ENCODE measurements at places on chromosomes 5 and 9.

DNA sequence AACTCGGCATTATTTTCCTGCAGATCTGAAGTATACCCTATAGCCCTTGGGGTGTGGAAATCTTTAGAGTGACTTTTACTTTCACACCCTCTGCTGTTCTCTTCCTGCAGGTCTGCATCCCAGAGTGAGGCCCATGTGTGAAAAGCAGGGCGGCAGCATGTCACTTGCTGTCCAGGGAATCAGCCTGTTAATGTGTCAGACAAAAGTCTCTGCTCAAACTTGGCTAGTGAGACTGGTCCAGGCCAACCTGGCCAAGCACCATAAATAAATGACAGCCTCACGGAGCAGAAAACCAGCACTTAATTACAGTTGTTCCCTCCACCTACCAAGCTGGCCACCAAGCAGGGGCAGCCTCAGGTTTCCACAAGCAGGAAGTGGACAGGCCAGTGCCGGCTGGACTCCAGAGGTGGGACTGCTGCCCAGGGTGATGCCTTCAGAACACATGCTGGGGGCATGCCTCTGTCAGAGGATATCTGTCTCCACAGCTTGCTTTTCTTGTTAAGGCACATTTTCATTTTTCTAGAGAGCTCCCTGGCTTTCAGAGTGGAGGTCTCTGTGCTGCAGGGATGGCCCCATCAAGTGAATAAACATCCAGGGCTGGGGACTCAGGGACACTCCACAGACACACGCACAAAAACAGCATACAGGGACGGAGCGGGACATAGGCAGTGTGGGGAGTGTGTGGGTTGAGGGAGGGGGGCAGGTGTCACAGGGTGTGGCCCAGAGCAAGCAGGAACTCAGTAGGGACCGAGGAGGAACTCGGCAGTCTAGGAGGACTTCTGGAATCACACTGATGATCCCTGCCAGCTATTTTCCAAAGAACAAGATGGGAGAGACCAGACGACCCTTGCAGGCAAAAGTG, 243.8 kb upstream of the IRX1 start:
- DNase-seq, result no peak

GRCh38 chr5:68627001-68627400, 411.4 kb downstream of the PIK3R1 start:
- DNase-seq, result no peak

DNA sequence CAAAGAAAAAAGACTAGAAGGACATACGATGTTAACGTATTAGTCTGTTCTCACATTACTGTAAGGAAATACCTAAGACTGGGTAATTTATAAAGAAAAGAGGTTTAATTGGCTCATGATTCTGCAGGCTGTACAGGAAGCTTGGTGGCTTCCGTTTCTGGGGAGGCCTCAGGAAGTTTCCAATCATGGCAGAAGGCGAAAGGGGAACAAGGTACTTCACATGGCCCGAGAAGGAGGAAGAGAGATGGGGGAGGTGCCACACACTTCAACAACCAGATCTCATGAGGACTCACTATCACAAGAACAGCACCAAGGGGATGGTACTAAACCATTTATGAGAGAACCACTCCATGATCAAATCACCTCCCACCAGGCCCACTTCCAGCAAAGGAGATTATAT, 110.1 kb downstream of the CARTPT start:
- no peak for DNase-seq

DNA sequence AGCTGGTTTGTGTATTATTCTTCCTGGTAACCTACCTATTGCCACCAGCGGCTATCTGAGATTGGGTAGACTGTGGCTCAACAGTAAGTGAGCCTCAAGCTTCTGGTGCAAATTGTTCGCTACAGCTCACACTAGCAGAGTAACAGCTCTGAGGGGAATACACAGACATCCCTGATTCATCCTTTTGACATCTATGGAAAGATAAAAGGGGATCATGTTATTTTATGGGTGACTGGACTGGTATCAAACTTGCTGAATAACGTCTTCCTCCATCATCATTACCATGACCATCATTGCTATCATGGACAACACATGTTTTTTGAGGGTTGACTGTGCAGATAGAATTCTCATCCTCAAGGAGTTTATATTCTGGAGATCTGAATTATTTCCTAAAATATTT, 129.6 kb downstream of the PIK3R1 start:
- no peak for DNase-seq

DNA sequence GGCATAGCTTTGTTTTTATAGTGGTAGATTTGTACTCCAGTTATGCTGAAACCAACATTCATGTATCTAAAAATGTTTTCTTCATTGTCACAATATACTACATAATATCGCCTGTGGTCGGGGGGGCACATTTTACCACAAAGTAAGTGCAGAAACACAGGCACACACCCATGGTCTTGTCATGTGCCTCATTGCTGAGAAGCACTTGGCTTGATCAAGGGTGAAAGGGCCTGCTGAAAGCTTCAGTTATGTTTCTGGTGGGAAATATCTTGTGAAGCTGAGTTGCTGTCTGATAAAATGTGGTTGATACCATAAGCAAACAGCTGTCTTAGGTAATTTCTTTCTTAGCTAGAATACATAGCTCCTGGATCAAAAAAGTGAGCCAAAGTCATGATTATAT, 393.1 kb downstream of the MAN2A1 start:
- DNase-seq, result no peak

DNA sequence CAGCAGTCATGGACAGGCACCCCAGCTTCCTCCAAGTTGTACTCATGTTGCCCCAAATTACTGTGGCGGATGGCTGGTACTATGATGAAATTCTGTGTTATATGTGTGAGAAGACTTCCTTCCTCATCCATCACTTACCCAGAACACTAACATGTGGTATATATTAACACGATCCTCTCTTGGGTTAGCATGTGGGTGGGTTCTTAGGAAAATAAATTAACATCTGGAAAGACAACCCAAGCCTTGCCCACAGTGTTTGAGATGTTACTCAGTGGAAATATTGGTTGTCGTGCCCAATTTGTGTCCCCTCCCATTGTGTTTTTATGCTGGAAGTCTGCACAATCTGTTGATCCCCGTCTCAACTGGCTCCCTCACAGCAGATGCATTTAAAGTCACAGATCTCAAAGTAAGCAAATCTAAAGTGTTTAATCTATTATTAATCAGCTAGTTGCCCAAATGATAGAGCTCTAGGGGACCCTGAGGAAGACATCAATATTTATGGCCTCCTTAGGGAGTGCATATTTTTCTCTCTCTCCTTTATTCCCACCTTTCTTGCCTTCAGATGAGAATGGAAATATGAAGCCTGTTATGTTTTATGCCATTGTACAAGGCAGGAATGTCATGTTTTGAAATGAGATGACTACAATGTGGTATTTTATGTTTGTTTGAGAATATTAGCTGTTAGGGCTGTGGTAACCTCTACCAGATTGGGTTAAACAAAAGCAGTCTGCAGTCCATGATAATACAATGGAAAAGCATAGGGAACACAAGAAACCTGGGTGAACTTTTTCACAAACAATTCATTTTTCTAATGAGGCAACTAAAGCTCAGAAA, 93.9 kb downstream of the GRIA1 start:
- no peak for DNase-seq

- peak; percentile 79 for DNase-seq
Observed at GRCh38 chr9:131676431-131676972, 63.4 kb downstream of the RAPGEF1 start.

DNA sequence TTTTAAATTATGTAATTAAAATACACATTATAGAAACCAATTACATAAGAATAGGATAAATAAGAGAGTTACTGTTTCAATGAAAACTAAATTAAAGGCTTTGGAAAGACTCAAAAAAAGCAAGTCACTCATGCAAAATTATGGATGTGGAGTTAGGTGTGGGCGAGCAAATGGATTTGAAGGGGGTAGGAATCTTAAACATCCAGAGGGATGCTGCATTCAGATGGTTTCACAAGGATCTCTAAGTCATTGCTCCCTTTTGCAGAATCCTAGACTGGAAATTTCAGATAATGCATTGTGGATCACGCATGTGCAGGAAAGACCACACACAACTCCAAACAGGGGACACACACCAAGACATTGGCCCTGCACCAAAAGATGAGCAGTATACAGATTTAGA, 57.5 kb downstream of the DRD1 start:
- DNase-seq, result peak; percentile 20

DNA sequence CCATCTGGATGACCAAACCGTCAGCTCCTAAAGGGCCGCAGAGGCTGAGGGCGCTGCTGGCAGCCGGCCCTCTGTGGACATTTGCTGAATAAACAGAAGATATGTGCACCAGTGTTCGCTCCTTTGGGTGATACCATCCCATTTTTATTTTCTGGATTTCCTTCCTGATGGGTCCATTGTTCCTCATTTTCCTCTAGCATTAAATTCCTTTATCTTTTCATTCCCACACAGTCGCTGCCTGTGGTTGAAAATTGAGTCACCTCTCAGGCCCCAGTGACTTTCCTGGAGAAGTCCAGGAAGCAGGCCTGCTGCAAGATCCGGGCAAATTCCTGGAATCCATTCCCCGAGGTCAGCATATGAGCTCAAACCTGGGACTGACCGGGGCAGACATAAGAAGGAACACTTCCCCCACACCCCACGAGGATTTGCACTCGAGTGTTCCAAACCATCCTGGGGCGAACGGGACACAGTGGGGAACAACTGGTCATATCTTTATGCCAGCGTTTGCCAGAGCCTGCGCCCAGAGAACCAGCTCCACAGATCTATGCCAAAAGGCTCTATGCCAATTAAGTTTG, 86.7 kb upstream of the PCA3 start:
- no peak for DNase-seq

DNA sequence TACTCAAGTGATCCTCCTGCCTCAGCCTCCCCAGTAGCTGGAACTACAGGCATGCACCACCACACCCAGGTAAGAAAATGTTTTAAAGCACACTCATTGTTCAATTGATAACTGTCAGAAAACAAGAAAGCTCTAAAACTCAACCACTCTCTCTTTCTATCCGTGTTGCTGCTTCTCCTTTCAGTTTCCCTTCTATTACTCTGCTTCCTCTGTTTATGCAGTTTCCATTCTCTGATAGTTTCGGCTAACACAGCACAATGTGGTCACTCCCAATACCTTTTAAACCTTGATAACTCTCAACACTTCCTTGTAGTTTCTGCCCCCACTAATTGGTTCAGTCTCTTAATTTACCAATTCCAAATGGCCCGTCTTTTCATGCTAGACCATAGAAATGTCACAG, 59.2 kb upstream of the NR4A3 start:
- peak; percentile 64 for DNase-seq

GRCh38 chr9:6965566-6965965, 207.8 kb downstream of the KDM4C start:
- no peak for DNase-seq

- peak; percentile 85 for DNase-seq
Observed at GRCh38 chr5:1008451-1009358, at the start of gene NKD2. TSS of gene NKD2 (plus strand) at chr5:1008802. CDS start at chr5:1009058, 256 bp downstream.

DNA sequence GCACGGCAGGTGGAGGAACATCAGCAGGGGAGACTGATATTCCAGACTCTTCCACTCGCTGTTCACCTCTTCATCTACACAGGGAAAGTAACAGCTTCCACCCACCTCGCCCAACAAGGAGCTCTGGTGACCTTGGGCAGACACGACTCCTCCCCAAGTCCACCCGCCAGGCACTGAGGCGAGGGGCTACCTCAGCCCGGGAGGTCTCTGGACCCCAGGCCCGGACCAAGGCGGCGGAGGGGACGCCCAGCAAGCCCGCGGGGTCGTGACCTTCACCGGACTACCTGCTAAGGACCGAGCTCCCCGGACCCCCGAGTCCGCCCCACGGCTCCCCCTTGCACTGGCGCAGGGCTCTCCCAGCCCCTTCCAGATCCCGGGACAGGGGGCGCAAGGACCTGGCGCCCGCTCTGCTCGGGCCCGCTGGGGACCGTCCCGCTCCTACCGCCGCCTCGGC, 70.2 kb upstream of the LPCAT1 start:
- DNase-seq, result no peak

DNA sequence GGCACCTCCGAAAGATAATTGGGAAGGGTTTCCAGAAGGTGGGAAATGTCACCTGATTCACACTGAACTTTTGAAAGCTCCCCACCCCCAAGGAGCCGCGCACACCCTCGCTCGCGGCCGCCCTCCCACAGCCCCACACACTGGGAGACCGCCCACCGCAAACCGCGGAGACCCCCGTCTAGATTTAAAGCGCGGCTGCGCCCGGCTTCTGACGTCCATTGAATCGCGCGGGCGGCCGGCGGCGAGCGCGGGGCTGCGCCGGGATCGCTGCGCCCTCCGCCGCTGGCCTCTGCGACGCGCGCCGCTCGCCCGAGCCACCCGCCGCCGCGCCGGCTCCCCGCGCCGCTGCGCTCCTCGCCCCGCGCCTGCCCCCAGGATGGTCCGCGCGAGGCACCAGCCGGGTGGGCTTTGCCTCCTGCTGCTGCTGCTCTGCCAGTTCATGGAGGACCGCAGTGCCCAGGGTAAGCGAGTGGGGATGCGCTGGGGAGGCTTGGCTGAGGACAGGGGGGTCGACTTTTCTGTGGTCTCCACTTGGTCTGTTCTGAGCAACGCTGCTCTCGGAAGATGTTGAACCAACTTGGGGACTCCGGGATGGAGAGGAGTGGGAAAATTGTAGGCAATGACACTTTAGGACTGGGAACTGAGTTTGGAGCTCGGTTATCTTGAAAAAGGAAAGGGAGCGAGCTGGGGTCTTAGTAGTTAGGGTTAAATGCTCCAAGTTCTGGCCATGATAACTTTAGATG, at the start of gene FST:
TSS of gene FST (plus strand) at position 214 of the 743 bp plus-strand sequence. CDS start at position 377, 163 bp downstream.
- peak; percentile 64 for DNase-seq

DNA sequence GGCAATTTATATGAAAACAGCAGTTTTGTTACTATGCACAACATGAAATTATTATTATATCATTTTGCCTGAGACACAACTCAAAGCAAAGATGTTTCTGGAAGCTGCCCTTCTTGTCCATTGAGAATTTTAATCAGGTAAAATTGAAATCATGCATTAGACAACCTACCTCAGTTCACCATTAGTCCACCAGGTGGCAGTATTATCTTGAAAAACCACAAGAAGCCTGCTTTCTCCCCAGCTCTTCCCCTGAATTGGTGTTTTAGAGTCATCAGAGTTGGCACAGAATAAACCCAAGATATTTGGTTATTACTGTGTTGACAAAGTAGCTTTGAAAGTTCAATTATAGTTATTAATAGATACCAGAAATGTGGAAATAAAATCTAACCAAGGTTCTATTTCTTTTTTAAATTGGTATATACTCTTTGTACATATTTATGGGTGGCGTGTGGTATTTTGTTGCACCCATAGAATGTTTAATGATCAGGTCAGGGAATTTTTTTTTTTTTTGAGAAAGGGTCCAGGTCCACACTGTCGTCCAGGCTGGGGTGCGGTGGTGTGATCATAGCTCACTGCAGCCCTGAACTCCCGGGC, 25.7 kb downstream of the UTP15 start:
- DNase-seq, result peak; percentile 88

- no peak for DNase-seq
Observed at GRCh38 chr5:169938439-169938838, 41.9 kb downstream of the INSYN2B start.

GRCh38 chr5:40556811-40557210, 122.9 kb upstream of the PTGER4 start:
- DNase-seq, result no peak

DNA sequence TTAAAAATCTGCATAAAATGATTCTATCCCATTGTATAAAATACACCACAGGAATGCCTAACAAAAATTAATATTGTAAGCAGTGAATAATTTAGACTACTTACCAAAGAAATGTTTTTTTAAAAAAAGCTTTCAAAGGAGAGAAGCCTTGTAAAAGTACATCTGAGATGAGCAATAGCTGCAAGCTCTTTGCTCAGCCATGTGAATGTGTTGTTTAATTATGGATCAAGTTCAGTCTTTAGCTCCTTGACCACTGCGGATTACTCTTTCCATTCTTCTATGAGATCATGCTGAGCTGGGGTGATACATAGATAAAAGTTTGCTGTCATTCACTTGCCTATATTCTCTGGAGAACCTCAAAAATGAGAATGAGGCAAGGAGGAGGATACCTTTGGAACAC, 782.4 kb upstream of the ZNF608 start:
- no peak for DNase-seq

All from activated CD4-positive, alpha-beta T cell treated with anti-CD3 and anti-CD28 coated beads, Interleukin-2, amount 10 ng/mL, durations not matched to agents 24 days and 14 days (primary cell).